Right ventricle myocardium inferior (tissue), 1 donor: ENCODE measurements at places on chromosomes 2 and 18. TPM values are rescaled to one million over a fixed set of nuclear protein-coding genes. Genes with fewer than 3 reads are reported as not detected.

DNA sequence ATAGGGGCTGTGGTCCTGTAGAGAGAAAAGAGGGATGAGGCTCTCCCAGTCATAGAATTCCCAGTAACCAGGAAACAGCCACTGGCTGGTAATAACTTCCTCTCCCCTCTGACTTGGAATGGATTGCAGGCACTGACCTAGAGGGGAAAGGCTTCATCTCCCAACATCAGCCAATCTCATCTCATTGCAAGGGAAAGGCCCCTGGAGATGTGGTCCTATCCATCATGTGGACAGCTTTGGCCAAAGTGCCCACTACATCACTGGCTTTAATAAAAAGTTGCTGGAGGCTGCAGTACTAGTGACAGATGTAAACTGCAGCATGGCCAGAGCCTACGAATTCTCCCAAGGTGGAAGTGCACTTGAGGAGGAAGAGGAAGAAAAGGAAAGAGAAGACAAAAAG, 820.5 kb upstream of the CELF4 start:
- DNase-seq, result no peak

GRCh38 chr2:42238644-42239288, 69.6 kb downstream of the EML4 start:
- DNase-seq, result peak; percentile 60

DNA sequence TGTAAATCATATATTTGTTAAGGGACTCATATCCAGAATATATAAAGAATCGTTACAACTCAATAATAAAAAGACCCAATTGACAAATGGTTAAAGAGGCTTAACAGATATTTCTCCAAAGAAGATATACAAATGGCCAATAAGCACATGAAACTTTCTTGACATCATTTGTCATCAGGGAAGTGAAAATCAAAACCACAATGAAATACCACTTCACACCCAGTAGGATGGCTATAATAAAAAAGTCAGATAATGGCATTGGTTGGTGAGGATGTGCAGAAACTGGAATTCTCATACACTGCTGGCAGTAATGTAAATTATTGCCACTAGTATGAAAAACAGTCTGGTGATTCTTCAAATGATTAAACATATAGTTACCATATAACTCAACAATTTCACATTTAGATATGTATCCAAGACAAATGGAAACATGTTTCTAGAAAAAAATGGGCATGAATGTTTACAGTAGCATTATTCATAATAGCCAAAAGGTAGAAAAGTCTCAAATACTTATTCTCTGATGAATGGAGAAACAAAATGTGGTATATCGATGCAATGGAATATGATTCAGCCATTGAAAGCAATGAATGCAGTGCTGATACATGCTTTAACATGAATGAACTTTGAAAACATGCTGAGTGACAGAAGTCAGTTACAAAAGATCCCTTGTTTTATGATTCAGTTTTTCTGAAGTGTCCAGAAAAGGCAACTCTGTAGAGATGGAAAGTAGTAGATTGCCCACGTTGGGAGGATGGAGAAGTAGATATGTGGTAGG, 304.6 kb upstream of the ZEB2 start:
- no peak for DNase-seq

ARHGEF4 gene
- total RNA-seq, result 4.1 TPM

DNAJB2 gene
- 80.4 TPM for total RNA-seq

MC5R gene
- not detected for total RNA-seq

DNA sequence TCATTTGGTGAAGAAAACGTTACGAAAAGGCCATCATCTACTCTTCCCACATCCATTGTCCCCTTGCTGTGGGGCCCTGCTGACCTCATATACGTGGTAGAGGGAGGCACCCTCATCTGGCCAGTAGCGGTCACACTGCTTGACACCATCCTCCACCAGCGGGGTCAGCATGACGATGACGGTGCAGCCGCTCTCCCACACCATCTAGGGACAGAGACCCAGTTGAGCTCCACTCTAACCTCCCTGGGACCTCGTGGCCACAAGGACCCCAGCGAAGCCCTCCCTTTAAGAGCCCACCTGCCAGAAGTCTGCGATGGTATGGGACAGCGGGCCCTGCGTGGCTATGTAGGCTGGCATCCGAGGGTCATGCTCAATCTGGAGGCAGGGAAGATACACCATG, 13.1 kb downstream of the PTPRN start:
- no peak for DNase-seq

DNA sequence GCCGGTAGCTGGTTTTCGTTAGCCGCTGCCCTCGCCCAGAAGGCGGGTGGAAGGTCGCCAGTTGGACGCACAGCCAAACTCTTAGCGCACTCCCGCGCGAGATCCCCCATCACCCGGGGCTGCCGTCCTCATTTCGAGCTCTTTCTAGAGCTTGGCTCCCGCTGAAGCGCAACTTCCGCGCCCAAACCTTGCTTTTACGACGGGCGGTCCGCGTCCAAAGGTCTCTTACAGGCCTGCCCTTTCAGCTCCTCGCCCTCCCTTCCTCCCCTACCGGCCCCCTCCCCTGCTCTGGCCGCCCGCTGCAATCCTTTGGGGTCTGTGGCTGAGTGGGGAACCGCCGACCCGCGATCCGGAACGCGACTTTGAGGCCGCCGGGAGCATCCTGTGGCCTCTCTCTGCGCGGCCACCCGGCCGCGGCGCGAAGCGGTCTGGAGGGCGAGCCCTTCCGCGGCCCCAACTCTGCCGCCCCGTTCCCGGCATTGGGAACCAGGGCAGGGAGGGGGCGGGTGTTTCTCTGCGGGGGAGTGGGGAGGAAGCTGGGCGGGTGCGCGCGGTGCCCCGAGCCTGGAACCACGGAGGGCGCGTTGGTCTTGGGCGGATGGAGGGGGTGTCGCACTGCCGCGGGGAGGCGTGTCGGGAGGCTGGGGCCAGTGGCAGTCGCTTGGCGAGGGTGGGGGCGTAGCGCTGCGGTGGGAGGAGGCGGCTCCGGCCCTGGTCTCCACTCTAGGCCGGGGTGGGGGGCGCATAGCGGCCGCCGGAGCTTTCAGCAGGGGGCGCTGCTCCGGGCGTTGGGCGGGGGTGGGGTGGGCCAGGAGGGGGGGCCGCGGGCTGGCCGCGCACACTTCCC, at the start of gene GDF7:
GDF7 (plus strand) TSS at position 841 of the 847 bp plus-strand sequence. CDS start 96 bp downstream, outside the sequence.
- no peak for DNase-seq

UGT1A8 gene
- not detected for total RNA-seq

SLC30A3 gene
- total RNA-seq, result 10.1 TPM

GRCh38 chr2:48471048-48471474, 58.9 kb upstream of the STON1 start:
- DNase-seq, result no peak

PPP1R1C gene
- 24.0 TPM for total RNA-seq

RPRD1A gene
- total RNA-seq, result 45.5 TPM

GRCh38 chr2:189848276-189848675, 64.0 kb downstream of the PMS1 start:
- no peak for DNase-seq

DNA sequence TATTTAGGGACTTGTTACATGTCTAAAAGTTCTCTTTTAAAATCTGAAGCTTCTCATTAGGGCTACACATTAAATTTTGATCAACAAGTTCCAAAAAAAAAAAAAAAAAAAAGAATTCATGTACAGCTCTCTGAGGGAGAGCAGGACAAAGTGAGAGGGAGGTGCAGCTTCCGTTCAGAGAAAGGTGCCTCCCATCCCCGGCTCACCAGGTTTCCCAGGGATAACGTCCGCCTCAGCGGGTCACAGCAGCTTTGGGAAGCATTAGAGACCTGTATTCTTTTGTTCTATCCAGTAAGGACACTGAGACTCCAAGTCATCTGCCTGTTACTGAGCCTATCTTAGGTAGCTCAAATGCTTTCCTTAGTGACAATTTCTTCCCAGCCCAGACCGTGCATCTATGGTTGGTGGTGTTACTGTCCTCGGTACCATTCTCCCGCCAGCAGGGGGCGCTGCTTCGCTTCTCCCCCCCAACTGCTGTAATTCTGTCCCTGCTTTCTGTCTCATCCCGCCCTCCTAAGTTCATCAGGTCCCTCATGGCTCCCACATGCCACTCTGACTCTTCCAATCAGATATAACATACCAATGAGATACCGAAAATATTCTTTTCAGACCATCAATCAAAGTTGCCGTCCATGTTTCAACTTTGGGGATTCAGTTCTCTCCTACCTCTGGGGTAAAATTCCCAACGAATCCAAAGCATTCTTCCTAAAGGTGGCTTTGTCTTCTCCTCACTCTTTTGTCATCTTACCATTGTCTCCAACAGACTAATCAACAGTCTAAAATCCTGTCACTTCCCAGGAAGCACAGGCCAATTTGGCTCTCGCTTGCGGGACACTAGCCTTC, 466.5 kb downstream of the METTL4 start:
- no peak for DNase-seq

- no peak for DNase-seq
Observed at GRCh38 chr18:56067969-56068671, 480.1 kb upstream of the TCF4 start.

DNA sequence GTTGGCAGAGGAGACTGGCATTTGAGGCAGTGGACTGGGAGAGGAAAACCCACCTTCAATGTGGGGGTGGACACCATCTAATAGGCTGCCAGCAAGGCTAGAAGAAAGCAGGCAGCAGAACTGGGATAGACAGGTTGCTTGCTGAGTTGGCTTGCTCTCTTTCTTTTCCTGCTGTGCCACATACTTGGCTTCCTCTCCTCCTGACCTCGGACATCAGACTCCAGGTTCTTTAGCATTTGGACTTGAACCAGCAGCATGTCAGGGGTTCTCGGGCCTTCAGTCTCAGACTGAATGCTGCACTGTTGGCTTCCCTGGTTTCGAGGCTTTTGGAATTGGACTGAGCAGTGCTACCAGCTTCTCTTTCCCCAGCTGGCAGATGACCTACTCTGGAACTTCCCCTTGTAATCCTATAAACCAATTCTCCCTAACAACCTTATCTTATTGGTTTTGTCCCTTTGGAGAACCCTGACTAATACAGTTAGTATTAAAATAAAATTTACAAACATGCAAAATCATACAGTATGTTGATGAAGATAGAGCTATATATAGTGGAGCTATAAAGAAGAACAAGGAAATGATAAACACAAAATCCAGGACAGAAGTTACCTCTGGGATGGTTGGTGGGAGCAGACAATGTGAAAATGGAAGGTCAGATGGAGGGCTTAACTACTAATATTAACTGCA, 15.9 kb downstream of the DSEL start:
- no peak for DNase-seq

- no peak for DNase-seq
Observed at GRCh38 chr2:76083248-76083647, 372.5 kb upstream of the GCFC2 start.

DNA sequence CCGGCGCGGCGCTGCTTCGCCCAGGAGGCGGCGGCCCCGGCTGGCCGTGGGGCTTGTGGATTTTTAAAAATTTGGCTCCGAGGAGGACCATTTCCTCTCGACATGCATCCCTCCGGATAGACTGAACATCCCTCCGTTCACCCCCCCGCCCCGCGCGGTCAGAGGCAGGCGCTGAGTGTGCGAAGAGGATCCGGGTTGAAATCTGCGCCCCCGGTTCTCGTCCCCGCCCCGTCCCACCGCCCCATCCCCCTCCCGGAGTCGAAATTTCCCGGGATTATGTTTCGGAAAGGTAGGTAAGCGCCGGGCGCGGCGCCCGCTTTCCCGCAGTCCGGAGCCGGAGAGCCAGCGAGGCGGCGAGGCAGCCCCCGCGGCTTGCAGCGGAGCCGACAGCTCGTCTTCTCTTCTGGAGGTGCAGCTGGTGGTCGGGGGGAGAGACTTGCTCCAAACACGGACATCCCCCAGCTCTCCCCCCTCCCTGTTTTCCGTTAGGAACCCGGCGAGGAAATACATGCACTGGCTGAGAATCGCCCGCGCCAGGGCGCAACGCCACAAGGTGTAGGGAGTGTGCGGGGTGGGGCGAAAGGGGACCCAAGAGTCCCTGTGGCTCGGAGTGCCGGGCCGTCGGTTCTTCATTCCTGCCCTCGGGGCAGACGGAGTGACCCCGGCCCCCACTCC, at the start of gene PRKCE:
PRKCE (plus strand) TSS at position 261 of the 675 bp plus-strand sequence.
- peak; percentile 86 for DNase-seq

DNA sequence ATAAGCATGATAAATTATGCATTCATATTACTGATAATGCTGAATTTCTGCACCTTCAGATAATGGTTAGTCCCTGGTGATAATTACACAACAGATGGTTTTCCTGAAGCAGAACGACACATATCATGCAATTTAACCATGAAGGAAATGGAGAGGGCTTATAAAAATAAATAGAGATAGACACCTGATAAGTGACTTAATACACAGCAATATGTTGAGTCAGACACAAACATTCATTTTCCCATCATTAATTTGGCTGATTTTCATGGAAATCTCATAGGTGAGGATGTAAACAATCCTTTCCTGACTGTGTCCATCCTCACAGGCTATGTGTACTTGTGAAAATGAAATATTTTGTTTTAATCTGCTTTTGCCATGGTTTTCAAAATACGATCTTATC, 36.9 kb upstream of the DSEL start:
- no peak for DNase-seq

DNA sequence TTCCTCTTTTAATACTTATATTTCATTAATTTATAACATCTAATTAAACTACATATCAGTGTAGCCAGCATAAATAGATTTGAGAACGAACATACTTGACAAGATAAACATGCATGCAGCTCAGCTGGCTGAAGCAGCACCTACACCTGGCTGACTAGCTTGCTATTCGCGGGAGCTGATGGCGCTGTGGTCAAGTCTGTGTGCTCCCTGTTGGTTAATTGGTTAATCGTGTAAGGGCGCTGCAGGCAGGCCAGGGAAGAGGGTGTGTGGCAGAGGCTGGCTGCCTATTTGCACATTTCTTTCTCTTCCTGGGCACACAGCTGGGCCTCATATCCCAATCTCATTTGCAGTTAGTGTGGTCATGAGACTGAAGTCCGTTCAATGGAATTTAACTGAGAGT, 14.5 kb upstream of the VWA3B start:
- no peak for DNase-seq

DNA sequence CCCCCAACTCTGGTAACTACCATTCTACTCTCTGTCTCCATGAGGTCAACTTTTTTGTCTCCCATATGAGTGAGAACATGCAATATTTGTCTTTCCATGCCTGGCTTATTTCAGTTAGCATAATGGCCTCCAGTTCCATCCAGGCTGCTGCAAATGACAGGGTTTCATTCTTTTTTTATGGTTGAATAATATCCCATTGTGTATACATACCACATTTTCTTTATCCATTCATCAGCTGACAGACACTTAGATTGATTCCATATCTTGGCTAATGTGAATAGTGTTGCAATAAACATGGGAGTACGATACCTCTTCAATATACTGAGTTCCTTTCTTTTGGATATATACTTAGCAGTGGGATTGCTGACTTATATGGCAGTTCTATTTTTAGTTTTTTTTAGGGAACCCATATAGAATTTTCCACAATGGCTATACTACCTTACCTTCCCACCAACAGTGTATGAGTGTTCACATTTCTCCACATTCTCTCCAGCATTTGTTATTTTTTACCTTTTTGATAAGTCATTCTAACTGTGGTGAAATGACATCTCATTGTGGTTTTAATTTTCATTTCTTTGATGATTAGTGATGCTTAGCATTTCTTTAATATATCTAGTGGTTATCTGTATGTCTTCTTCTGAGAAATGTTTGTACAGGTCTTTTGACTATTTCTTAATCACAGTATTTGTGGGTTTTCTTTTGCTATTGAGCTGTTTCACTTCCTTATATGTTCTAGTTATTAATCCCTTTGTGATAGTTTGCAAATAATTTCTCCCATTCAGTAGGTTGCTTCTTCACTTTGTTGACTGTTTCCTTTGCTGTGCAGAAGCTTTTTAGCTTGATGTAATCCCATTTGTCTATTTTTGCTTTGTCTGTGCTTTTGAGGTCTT, 112.2 kb downstream of the SRBD1 start:
- DNase-seq, result no peak

GRCh38 chr2:69034122-69034521, 21.1 kb downstream of the ANTXR1 start:
- DNase-seq, result no peak

TMEM198 gene
- total RNA-seq, result 2.7 TPM

- DNase-seq, result no peak
Observed at GRCh38 chr2:205524656-205525055, 157.6 kb upstream of the NRP2 start.
